Kasumi-1 (cell line): ENCODE measurements at places on chromosomes 16 and 17.

GRCh38 chr16:69465881-69466280 lies 41.5 kb downstream of the CYB5B start:
- peak; percentile 34 for DNase-seq

DNA sequence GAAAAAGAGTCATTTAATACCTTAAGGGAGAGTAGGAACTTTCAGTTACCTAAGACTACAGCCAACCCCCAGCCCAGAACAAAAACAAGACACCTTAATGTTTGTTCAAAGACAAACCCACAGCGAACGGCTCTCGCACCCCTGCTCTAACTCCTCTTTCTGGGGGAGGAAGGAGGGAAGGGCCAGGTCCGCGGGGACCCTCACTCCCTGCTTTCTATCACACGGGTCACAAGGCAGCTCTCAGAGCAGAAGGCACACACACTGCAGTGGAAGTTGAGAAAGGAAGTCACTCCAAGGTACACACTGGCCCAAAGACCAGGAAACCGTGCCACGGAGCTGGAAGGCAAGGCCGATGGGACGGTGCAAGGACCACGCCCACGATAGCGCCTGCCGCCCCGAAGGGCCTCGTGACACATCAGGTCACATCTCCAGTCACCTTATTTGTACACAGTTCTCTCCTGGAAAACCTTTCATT lies 10.0 kb downstream of the LITAFD start:
- DNase-seq: no peak

GRCh38 chr17:31900877-31901276 lies 631 bp downstream of the UTP6 start:
- peak; percentile 35 for DNase-seq

DNA sequence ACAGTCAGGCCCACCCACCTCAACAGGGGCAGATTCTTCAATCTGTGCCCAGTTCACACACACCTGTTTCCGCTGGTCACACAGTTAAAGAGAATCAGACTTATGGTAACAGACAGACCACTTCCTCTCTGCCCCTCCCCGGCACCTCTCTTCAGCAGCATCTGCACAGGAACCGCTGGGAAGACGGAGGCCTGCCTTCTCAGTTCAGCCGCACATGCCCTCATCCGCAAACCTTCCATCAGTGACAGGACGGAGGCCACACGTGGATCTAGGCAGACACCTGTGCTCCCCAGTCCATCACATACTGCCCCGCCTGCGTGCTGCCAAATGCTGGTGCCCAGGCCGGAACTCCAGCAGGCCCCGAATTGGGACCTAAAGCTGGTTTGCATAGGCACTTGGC lies 10.3 kb downstream of the PHB1 start:
- no peak for DNase-seq

GRCh38 chr17:6456914-6457687 lies 12.8 kb downstream of the PIMREG start:
- DNase-seq: no peak

- no peak for DNase-seq
Observed at GRCh38 chr17:56781906-56782305, 51.8 kb downstream of the C17orf67 start.
